ENCODE measurements at places on chromosomes 16 and 17. TPM values are rescaled to one million over a fixed set of nuclear protein-coding genes. Genes with fewer than 3 reads are reported as not detected.

Gene TP53TG3B
- total RNA-seq = not detected

Gene PDILT
- total RNA-seq = not detected

Gene EMP2
- 84.7 TPM for total RNA-seq

Gene SMTNL2
- 2.6 TPM for total RNA-seq

Gene PLK1
- total RNA-seq = 7.2 TPM

Gene RAB26
- not detected for total RNA-seq

Gene CCL7
- not detected for total RNA-seq

Gene LHX1
- not detected for total RNA-seq

Gene PYCARD
- 19.2 TPM for total RNA-seq

Gene PRAC1
- not detected for total RNA-seq

Gene GHDC
- total RNA-seq = 45.8 TPM

DNA sequence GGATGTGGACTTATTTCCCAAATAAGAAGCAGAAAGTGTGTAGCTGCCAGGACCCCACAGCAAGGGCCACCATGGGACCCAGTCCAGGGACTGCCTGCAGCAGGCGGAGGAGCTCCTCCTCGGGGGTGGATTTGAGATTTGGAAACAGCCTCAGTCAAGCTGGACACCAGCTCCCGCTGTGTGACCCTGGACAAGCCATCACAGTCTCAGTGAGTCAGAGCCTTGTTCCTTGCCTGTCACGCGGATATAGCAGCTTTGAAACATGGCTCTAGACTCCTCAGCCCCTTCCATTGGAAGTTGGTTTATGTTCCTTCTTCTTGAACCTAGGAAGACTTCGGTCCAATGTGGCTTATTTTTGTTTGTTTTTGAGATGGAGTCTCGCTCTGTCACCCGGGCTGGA is 12.5 kb upstream of the DPEP1 start:
- no peak for DNase-seq

GRCh38 chr17:69430488-69430887 is 16.0 kb downstream of the MAP2K6 start:
- no peak for DNase-seq

DNA sequence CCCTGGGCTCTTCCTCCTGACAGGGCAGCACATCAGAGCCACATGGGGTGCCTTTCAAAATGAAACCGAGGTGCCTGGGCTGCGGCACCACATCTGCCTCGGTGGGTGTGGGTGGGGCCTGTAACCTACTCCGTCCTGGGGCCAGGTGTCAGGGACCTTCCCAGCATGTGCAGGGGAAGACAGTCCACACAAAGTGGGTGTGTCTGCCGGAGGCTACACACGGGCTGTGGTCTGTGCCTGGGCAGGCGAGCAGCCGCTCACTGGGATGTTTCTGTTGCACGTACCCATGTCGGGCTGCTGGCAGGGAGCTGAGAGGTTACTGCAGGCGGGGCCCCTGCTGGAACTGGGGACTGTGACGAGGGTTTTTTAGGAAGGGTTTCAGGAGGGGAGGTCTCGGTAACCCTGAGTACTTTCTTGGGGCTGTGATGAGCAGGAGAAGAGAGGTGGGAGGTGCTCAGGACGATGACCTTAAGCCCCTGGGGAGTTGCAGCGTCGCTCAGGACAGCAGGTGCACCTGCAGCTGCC is 351.2 kb downstream of the SEC14L1 start:
- DNase-seq = no peak

DNA sequence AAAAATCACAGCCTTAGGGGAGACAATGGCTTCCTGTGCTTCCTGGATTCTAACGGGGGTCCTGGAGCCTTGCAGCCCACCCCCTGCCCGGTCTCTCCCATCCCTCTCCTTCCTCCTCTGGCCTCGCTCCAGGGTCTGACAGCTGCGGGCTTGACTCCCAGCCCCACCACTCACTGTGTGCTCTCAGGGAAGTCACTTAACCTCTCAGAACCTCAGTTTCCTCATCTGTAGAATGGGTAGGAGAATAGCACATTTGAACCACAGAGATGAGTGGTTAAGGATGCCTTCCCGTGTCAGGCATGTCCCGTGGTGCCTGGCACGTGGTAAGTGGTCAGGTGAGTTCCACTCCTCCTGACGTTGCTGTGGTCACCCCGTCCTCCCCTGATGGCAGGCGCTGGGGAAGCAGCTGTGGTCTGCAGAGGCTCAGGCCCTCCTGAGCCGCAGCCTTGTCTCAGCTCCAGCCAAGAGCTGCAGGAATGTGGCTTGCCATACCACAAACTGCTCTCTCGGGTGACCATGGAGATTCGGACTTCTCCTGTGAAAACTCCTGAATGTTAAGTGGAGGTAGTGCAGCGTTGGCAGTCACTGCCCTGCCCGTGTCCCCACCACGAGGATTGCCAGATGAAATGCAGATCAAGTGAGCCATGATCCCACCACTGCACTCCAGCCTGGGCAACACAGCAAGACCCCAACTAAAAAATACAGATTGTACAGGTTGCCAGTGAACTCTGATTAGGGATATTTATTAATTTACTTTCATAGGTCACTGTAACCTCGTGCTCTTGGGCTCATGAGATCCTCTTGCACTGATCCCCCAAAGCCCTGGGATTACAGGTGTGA is 85.7 kb downstream of the NT5M start:
- DNase-seq = no peak

GRCh38 chr17:49618028-49618611 is 42.4 kb downstream of the NXPH3 start:
- no peak for DNase-seq

- DNase-seq = no peak
These were observed 398.5 kb upstream of the DYNLRB2 start for GRCh38 chr16:80142281-80142680.

DNA sequence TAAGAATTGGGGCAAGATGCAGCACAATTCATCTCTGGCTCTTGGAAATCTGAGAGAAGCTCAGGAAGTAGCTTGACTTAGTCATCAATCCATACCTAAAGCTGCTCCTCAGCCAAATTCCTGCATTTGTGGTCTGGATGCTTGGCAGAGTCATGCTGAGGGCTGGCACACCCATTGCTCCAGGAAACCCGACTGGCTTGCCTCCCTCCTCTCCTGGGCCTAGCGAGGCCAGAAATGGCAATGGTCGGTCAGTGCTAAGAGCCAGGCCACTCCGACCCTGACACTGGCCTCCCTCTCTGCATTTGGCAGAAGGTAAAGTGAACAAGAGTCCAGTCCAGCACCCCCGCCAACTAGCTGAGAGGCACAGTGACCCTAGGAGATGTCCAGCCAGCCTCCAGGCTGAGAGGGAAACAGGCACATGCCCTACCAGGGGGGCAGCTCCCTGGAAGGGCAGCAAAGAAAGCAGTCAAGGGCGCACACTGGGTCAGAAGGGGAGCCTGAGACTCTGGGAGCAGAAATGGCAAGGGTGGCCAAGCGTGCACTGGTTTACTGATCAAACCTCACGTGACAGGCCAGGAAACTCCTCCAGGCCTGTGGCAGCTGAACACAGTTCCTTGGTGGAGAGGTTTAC is 10.0 kb downstream of the POLDIP2 start:
- no peak for DNase-seq

- no peak for DNase-seq
These were observed 10.4 kb downstream of the NHERF1 start for GRCh38 chr17:74758848-74759168.

DNA sequence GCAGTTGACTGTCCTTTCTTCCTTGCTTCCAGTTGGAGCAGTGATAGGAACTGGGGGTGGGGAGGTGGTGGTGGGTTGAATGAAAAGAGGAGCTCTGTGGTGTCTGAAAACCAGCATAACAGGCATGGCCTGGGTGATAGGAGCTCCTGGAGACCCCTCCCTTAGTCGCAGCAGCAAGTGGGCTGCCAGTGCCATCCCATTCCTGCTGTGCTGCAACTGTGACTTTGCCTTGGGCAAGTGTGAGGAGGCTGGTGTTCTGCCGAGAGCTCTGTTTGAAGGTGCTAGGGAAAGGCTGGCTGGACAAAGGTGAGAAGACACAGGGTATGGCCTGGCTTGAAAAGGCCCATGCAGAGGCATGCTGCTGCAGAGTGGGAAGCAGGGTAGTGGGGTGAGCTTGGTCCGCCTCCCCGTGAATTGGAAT is 2.7 kb upstream of the CDK5R1 start:
- DNase-seq = no peak

- no peak for DNase-seq
These were observed 380.4 kb upstream of the CCL2 start for GRCh38 chr17:33874617-33875060.

DNA sequence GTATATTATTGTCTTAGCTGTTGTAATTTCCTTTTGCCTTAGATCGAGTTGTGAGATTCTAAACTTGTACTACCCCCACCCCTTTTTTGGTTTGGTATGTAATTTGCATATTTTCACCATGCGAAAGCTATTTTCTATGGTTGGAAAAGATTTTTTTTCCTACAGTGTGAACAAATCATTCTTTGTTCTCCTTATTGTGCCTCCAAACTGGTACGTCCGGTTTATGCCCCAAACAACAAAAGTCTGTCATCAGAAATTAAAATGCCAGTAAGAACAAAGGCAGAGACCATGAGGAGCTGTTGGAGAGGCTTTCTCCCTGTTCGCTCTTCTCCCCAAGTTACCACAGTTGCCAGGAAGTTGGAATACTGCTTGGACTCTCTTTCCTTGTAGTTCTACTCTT is 66.1 kb downstream of the BCAS3 start:
- DNase-seq = no peak

DNA sequence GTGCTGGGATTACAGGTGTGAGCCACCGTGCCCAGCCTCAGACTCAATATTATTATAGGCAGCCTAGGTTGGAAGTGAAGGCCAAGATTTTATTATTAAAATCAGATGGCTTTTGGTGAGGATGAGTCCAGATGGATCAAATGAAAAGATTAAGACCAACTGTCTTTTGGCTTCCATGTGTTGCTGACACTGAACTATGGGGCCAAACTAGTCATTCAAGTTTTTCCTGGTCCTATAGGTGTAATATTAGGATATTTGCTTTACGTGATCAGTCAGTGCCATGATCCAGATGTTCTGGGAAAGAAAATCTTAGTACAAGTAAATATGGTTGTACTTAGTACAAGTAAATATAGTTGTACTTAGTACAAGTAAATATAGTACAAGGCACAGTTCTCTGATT is 140.6 kb downstream of the MAP2K6 start:
- DNase-seq = no peak

- no peak for DNase-seq
These were observed 15.7 kb upstream of the NOG start for GRCh38 chr17:56577843-56578204.

DNA sequence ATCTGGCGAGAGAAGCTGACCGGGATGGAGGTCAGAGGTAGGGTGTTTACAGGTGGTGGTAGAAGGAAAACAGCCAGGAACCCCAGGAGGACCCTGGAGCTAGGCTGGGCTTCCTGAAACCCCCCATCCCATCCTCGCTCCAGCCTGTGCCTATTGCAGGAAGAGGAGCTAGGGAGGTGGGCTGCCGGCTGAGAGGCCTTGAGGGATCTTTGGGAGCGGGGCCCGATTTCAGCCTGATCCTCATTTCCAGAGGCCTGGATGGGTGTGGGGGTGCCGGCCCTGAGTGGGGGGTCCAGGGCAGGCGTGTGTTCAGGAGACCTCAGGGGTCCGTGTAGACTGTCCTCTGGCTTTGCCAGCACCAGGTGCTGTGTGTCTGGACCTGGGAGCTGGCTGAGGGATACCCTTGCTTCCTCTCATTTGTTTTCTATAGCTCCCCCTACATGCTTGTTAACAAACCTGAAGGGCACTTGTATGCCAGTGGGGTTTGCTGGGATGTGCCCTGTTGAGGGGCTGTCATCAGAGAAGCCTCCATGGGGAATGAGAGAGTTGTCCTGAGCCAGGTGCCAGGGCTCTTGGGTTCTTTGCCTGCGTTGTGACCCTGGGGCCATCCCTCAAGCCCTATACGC is 18.9 kb upstream of the RAP1GAP2 start:
- no peak for DNase-seq

DNA sequence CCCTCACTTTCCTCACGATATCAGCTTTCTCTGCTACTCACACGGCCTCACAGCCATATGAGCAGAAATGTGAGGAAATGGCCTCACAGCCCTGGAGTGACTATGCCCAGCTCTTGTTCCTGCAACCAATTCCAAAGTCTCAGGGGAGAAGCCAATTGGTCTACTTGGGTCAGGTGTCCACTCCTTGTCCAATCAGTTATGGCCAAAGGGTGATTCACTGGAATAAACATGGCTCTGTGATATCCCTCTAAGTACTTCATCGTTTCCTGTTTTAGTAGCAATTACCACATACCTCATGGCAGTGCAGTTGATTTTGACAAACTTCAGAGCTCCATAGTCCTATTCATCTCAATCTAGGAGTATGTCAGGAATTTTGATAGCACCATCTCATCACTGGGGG is 195.4 kb downstream of the KATNIP start:
- DNase-seq = no peak

GRCh38 chr16:87017371-87018012 is 299.7 kb downstream of the C16orf95 start:
- DNase-seq = no peak

DNA sequence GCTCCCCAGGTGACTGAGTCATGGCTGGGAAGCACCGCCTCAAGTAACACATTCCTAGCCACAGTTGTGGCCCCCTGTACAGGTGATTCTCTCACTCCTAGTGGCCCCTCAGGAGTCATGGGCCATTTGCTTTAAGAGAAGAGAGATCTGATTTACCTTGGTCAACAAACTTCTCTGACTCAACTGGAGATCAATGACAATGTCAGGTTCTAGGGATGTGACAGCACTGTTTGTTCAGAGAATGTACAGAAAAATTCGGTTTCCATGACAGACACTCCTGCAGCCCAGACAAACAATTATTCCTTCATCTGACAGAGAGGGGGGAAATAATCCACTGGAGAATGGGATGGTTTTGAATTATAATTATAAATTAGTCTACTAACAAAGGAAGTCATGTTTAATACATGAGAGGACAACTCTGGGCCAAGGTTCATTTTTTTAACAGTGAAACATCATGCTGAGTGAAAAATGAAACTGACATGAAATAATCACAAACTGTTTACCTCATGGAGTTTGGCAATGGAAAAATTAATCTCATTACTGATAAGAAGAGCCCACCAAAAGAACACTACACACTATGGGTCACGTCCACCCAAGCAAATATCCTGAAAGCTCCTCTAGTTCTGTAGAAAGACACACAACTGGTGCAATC is 9.7 kb downstream of the ERN1 start:
- DNase-seq = no peak

DNA sequence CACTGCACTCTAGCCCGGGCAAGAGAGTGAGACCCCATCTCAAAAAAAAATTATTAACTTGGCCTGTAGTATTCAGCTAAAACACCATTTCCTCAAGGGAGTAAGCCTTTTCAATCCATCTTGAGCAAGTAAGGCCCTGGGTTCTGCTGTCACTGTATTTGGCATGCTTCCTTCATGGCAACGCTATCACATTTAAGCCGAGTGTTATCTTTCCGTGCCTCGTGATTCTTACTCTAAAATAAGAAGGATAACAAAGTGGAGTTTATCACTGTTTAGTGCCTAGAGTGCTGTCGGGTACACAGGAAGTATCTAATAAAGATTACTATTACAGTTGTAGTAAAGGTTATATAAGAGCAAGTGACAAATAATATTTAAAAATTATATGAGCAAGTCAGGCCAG is 8.8 kb downstream of the VPS53 start:
- no peak for DNase-seq

All from thoracic aorta (tissue), 2 donors.